ENCODE measurements at places on chromosomes 5 and 9.

DNA sequence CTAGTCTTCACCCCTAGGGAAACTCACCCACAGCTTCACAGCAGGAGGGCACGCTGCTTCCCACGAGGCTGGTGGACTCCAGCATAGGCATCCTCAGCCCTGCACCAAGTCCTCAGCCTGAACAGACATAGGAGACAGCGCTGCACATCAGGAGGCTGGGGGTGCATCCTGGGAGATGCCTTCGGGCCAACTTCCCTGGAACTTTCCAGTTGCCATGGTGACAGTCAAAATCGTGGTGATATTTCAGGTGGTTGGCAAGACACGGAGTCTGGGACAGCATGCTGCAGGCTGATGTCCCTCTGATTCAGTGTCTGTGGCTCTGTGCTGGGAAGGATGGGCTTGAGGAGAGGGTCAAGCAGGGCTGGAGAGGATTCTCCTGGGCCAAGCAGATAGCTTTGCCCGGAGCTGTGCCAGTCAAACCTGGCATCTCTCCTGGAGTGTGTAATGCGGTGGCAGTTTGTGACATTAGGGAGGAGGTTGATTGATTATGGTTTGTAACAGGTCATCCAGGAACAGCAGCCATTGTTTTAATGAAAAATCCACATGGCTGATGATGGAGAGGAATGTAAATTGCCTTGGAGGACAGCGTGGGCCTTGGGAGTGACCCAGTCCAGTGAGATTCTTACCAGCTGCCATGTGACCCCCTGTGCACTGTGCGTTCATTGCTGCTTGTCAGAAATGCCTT, 35.6 kb upstream of the SEMA4D start:
- DNase-seq = no peak

GRCh38 chr5:56070851-56071465, 76.2 kb upstream of the IL6ST start:
- DNase-seq = no peak

DNA sequence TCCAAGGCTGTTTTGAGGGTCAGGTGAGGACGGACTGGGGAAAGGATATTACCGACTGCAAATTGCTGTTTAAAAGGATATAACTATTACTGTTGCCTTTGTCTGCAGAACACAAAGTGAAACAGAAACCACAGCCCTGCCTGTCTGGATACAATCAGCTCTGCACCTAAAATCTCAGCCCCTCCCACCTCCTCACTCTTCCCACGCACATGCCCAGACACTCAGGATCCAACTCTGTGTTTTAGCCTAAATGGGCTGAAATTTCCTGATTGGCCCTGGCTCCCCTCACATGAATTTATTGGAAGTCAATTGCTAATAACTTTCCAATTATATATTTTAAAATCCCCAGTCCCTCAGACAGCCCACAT, 176.3 kb upstream of the PPP1R26 start:
- no peak for DNase-seq

DNA sequence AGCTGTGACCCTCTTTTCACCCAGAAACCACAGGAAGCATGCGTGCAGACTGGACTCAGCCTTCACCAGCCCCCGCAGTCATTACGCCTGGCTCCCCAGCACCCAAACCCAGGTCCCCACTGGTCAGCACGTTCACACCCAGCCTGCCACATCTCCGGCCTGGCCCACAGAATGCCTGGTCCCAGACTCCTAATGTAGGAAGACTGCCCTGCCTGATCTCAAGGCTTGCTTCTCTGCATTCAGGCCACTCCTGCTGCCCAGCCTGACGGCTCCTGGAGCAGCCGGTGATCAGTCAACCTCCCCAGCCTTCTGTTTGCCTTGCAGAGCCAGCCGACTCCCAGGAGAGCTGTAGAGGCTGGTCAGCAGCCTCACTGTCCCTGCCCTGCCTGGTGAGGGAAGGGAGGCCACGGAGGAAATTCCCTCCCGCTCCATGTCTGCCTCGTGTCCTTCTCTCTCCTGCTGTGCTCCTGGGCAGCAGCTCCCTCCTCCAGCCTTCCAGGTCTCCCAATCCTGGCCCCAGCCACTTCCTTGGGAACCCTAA, 25.4 kb downstream of the ADAMTS2 start:
- DNase-seq = no peak

DNA sequence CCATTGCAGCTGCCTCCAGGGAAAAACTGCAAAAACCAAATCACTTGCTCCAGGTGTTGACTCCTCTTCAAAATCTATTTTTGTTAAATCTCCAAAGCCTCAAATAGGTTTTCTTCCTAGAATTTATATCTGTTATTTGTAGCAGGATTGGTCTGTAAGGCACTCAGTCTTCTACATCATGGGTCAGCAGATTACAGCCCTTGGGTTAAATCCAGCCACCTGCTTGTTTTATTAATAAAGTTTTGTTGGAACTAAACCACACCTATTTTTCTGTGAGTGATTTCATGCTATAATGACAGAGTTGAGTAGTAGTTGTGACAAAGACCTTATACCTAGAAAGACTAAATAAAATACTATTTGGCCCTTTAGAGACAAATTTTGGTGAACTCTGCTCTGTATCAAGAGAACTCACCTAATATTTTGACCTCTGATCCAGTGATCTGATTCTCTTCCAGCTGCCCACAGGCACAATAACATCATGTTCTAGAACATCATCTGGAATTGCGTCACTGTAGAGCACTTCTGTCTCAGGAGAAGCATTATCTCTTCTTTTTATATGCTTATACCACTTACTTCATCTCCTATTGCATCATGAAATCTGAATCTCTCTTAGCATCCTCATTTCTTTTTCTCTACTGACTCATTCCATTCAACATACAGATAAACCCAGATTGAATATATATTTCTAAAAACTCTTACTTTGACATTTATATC, 130.1 kb downstream of the RPS23 start:
- no peak for DNase-seq

- no peak for DNase-seq
Measured at GRCh38 chr5:79047199-79047598, 22.3 kb downstream of the DMGDH start.

DNA sequence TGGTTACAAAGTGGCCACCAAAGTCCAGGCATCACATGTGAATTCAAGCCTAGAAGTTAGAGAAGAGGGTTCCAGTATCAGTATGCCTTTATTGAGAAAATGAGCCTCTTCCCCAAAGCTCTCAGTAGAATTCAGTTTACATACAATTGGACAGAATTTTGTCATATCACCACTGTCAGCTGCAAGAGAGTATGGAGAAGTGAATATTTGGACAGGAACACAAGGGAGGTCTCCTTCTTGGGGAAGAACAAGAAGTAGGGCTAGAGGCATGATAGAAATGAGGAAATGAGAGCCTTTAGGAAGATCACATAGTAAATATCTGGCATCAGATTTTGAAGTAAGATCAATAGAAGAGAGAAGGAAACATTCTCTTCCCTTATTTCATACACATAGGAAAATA, 27.8 kb upstream of the VLDLR start:
- no peak for DNase-seq

GRCh38 chr9:35852267-35852815, 17.9 kb downstream of the OR13J1 start:
- no peak for DNase-seq

DNA sequence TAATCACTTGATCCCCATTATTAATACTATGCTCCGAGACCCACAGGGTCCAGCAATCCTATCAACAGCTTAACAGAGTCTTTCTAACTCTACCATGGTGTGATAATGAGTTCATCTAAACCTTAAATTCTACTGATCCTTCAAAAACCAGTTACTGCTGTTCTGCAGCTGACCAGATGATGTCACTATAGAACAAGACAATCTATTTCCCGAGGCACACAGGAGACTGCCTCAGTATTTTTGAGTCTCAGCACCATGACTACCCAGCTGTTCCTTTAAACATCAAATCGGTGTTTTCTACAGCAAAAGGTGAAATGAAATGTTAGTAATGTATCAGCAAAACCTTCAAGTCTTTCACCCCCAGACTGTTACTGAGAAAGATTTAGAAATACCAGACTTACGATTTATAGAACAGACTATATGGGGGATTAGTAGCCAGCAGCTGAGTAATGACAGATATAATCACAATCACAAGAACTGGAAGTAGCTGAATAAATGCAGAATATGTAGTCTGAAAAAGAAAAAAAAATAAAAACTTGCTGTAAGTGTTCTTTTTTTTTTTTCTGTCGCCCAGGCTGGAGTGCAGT, 16.9 kb downstream of the DNAJC18 start:
- DNase-seq = peak; percentile 56

- DNase-seq = no peak
Measured at GRCh38 chr9:136378170-136379002, 4.9 kb upstream of the CARD9 start.

DNA sequence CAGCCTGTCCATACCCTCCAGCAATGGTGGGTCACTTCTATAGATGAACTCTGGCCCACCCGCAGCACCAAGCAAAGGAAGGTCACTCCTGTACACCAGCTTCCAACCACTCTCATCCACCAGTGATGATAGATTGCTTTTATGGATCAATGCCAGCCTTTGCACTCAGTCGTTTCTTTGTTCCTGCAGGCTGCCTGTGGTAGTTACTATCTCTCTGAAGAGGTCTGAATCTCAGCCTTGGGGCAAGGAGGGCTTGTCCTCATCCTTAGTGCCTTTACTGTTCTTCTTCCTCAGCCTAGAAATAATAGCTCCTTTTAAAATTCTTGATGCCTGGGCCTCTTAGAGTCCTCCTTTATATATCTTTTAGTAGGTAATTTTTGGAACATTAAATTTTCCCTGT, 100.8 kb downstream of the TMC1 start:
- no peak for DNase-seq

GRCh38 chr9:98067184-98067583, 10.7 kb downstream of the NANS start:
- no peak for DNase-seq

DNA sequence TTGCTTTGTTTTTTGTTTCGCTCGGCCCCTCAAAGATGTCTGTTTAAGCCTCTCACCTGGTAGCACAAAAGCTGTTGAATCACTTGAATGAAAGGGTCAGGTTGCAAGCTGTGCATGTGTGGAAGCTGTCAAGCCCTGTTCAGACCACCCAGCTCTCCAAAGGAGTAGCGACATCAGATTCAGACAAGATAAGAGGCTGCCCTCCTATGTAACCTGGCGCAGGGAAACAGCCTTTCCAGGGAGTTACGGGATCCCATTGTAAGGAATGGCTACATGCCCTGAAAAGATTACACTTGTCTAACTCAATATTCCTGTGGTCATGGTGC, 2.9 kb downstream of the FREM1 start:
- no peak for DNase-seq

- no peak for DNase-seq
Measured at GRCh38 chr9:81687521-81688261, 1.7 kb downstream of the TLE1 start.

Data from stimulated activated CD4-positive, alpha-beta T cell treated with anti-CD3 and anti-CD28 coated beads, Interleukin-1b, Interleukin-23, amount 100 ng/mL, for 4 hours (primary cell).